Effector CD4-positive, alpha-beta T cell (primary cell): ENCODE measurements at places on chromosomes 7 and 10.

DNA sequence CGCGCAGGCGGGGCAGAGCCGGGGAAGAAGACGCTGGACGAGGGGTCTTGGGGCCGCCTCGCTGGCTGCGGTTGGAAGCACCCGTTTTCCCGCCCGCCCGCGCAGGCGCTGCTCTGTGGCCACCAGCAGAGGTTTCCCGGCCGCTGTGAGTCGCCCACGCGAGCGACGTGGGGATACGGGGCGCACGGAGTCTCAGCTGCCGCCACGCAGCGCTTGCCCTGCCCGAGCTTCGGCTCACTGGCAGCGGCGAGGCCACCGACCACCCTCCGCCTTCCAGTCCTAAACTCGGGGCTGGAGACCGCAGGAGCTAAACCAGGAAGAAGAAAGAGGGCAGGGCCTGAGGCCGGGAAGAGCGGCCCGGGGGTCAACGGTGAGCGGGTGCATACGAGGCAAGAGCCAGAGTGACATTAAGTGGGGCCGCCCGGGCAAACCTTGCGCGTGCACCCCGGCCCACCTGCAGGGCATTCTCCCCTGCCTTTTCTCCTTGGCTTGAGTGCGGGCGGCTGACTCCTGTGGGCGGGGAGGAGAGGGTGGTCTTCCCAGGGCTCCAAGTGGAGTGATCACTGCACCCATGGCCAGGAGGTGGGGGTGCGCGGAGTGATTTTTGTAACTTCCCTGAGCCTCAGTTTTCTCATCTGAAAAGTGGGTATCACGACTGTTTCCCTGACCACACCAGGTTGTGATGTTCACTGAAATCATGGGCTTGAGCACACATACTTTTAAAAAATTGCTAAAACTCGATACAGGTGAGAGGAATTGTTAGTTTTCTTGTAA, 7.1 kb upstream of the EMX2 start:
- DNase-seq: no peak

GRCh38 chr10:1289591-1289990, 233.4 kb downstream of the WDR37 start:
- DNase-seq: no peak

DNA sequence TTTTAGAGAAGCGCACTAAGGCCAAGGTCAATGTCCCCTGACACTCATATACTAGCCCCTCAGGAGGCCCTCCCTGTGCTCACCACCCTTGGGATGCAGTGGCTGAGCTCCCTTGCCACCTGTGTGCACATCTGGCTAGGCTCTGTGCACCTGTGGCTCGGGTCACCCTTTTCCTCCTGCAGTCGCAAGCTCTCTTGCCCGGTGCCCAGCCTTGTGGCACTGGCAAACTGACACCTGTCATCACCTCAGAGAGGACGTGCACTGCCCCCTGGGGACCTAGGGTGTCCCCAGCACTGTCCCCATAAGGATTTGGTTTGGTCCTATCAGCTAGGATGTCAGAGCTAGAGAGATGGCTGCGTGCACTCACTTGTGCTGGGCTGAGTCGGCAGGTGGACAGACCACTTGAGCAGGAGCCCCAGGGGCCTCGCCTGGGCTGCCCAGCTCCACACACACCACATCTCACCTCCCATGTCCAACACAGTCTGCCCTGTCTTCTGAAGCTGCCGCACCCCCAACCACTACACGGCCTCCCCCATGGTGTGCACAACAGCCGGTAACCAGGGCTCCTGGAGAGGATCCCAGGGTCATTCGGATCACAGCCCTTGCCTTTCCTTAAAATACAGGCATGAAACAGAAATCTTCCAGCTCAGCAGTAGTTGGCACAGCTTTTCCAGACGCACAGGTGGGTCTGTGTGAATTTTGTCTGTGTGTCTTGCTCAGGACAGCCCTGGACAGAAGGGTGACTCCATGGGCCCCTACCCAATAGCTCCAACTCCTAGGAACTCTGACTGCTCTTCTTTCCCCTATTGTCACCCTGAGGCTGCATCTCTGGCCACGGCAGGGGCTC, 111.0 kb downstream of the GRID1 start:
- DNase-seq: no peak

DNA sequence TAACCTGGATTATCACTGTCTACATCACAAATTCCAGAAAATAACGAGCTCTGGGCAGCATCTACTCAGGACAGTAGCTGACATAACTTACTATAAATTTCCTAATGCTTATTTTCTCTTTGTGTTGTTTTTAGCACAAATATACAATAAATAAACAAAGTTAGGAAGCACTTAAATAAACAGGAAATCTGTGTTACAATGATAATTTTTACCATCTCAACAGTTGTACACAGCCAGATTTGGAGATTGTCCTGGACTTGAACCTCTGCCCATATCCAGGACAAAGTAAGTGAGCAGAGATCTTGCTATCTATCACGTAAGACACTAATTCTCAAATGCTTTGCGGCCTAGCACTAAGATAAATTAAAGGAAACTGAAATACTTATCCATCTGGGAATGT, 48.7 kb downstream of the TSPAN12 start:
- DNase-seq: no peak

GRCh38 chr10:70053218-70053840, 683 bp downstream of the MACROH2A2 start:
- DNase-seq: no peak

DNA sequence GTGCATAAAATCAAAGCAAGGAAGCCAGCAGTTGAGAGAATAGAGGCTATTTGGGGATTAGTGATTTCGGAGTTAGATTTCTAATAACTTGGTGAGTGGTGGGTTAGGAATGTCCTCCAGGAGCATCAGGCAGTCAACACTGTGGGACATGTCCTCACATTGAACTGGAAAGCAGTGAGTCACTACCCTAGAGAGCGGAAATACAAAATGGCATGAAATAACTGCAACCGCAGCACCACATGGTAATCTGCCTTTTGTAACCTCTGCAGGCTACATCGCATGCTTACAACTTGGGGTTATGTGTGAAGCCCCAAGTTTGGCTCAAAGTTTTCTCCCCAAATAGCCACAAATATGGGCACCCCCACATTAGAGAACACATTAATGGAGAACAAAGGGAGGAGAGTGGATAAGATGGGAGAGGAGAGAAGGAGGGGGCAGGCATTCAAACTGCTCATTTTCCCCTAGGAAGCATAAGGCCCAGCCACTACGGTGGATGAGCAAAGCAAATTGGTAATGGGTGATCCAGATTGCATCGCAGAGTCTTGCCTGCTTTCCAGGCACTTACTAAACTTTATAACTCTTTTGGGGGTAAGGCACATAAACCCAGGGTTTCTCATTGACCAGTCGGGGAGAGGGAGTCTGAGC, 22.0 kb upstream of the SLF2 start:
- no peak for DNase-seq
